ENCODE measurements at places on chromosomes 3 and 15.
A peak's percentile ranks its signal among the peaks of the same experiment; 100 is the strongest.

GRCh38 chr15:70602834-70603560 lies 160.4 kb downstream of the UACA start:
- no peak for DNase-seq

DNA sequence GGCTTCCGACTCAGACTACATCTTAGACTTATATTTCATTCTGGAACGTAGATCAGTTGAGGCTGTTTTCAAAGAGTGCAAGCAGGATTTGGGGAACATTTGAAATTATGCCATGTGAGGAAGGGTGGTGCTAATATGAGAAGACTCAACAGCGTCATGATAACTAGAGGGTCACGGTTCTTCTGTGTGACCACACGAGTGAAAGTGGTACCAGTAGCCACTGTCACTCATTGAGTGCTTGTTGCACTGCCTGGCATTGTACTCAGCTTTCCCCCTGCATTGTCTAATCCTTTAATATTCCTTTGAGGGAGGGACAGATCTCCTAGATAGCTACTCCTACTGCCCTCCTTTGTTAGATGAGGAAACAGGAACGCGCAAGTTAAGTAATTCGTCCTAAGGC lies 81.3 kb upstream of the PLXNA1 start:
- no peak for DNase-seq

- DNase-seq: no peak
Measured at GRCh38 chr3:86954226-86954625, 36.7 kb downstream of the VGLL3 start.

DNA sequence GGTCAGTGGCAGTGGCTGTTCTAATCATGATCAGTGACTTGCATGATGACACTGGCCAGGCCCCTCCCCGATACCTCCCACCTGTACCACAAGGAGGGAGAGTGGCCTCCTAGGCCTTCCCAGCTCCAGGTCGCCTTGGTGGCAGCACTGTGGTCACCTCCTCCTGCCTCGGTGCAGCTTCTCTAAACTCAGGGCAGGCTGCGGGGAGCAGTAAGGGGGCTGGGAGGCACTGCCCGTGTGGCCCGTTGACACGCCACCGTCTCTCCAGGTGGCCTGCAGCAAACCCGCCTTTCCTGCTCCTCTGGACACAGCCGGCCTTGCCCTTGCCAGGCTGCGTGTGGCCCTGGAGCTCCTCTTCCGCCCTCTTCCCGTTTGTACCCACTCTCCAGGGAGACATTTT lies 184.1 kb downstream of the XXYLT1 start:
- DNase-seq: no peak

DNA sequence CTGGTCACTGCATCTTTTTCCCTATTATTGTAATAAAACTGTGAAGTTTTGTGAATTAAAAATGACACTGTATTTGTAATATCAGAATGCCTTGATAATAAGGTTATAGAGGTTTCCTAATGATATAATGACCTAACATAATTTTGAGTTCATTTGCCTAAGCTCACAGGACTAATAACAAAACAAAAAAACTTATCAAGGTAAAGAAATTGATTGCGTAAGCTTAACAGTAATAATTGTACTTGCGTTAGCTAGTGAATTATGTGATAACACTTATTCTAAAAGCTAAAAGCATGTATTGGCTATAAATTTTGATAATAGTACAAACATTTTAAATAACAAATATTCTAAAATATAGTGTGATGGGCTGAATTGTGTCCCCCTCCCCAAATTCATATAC lies 112.6 kb downstream of the LEKR1 start:
- DNase-seq: no peak

DNA sequence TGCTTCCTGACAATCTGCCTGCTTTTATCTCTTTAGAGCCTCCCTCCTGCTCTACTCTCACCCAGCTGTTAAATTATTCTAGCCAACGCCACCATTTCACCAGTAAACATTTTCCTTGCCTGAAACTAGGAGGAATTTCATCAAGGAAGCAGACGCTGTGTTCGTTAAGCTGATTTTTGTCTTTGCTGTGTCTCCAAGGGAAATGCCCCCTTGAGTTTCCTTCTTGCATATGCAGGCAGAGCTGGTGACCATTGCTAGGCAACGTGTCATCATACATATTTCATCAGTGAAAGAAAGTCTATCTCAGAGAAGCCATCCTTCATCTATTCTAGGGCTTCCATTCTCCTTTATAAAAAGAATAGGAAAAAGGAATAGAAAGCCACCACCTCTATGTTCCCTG lies 87.0 kb upstream of the ST8SIA2 start:
- no peak for DNase-seq

- no peak for DNase-seq
Measured at GRCh38 chr3:172317984-172318383, 130.3 kb downstream of the GHSR start.

- no peak for DNase-seq
Measured at GRCh38 chr3:160963949-160964348, 141.2 kb downstream of the B3GALNT1 start.

DNA sequence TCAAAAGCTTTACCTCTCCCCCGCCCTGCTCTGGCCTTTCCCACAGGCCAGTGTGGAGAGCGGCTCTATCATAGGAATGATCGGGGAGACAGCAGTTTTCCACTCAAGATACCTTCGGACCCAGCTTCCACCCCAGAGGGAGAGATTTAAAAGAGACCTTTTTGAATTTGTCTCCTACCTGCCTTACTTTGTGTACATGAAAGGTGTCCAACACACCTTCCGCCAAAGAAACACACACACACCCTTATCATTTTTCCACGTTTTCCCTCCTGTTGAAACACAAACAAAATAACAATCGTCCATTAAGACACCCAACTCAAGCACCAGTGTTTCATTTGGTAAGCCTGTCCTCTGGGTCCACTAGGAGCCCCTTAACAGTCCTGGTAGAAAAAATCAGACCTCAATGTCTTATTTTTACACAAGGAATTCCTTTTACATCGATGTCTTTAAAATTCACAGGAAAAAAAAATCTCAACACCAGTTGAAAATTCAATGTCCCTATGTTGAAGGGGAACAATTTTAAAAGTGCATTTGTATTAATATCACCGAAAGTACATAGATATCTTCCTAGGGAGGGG lies 4.0 kb downstream of the HES1 start:
- DNase-seq: no peak

- DNase-seq: no peak
Measured at GRCh38 chr15:25739687-25740121, 123.4 kb downstream of the ATP10A start.

GRCh38 chr15:31367021-31367729 lies 40.5 kb downstream of the KLF13 start:
- no peak for DNase-seq

DNA sequence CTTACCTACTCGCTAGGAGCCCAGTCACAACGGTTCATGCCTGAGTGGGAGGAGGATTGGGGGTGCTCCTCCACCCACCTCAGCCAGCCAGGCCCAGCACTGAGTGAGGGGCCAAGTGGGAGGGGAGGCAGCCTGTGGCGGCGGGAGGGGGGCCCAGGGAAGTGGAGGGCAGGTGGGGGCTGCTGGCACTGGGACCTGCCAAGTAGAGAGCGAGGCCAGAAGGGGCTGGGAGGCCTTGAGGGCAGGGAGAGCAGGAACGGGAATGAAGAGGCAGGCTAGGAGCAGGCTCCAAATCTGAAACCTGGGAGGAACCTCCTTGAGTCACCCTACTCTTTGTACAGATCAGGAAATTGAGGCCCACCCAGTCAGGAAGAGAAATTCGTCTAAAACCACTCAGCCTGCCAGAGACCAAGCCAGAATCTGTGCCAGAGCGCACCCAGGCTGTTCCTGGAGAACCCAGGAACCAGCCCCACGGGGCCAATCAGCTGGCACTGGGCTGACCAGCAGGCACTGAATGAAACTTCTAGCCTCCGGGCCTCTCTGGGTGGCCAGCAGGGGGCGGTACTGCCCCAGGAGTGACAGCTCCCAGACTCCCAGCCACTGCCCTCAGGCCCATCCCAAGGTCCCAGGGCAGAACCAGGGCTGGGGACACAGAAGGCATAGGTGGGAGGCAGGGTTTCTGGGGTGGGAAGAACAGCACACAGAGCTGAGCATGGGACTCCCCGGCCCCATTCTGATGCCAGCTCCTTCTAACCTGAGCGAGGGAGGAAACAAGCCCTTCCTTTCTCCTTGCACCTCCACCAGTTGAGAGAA lies 14.8 kb upstream of the CYP11A1 start:
- peak; percentile 62 for DNase-seq

- DNase-seq: no peak
Measured at GRCh38 chr3:71944482-71945065, 159.6 kb upstream of the PROK2 start.

GRCh38 chr15:56251315-56252095 lies 7.8 kb upstream of the RFX7 start:
- no peak for DNase-seq

- DNase-seq: no peak
Measured at GRCh38 chr3:7144697-7145308, 283.9 kb downstream of the GRM7 start.

DNA sequence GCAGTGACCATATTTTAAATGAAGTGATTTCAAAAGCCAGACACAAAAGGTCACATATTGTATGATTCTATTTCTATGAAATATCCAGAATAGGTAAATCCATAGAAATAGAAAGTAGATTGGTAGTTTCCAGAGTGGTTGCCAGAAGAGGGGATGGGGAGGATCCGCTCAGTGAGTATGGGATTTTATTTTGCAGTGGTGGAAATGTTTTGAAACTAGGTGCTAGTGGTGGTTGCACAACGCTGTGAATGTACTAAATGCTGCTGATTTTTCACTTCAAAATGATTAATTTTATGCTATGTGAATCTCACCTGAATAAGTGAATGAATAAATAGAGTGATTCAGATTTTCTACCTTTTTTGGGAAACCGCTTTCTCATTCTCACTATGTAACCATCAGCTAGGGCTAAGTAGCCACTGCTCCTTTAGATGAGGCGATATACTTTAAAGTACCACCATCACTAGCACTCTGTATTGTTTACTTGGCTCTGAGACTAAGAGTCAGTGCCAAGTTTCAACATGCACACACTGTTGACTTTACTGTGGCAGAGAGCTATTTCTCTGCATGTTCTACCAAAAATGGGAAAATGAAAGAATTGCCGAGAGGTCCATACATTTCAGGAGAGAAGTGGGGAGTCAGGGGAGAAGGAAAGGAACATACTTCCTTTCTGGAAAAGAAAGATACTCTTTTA lies 90.7 kb upstream of the GOLIM4 start:
- no peak for DNase-seq

- DNase-seq: no peak
Measured at GRCh38 chr15:69576948-69577351, 124.3 kb downstream of the RPLP1 start.

All from stimulated activated CD4-positive, alpha-beta T cell treated with anti-CD3 and anti-CD28 coated beads, Interleukin-1b, Interleukin-23, amount 100 ng/mL, for 1 hour (primary cell).